ENCODE measurements at places on chromosomes 12 and 14. TPM values are rescaled to one million over a fixed set of nuclear protein-coding genes. Genes with fewer than 3 reads are reported as not detected.
A peak's percentile ranks its signal among the peaks of the same experiment; 100 is the strongest.

- no peak for DNase-seq
These were observed 377.5 kb downstream of the DIO2 start for GRCh38 chr14:79833781-79834180.

DNA sequence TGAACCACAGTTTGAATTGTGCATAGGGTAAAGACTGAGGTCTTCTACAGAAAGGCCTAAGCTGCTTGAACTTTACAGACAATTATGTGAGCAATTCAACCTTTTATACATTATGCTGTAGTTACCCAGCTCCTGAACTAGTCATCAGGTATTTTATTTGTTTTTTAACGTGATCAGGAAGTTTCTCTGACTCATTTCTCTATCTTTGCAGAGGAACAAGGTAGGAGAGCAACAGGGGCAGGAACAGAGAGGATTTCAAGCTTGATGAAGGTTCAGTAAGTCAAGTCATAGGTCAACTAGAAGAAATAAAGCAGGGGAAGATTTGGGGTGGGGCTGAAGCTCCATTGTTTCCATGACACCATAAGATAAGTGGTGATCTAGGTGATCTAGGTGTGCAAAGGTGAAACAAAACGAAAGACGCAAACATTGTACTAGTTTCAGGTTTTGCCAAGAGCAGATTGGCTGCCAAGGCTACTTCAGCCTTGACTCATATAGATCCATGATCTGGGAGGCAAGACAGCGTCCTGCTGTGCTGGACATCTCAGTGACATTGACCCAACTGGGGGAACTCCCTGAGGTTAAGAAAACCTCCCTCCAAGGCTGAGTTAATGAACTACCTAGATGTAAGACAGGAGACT, 198.1 kb downstream of the DAD1 start:
- no peak for DNase-seq

The FAIM2 gene
- 2.3 TPM for total RNA-seq

The RDH16 gene
- total RNA-seq: 0.18 TPM

DNA sequence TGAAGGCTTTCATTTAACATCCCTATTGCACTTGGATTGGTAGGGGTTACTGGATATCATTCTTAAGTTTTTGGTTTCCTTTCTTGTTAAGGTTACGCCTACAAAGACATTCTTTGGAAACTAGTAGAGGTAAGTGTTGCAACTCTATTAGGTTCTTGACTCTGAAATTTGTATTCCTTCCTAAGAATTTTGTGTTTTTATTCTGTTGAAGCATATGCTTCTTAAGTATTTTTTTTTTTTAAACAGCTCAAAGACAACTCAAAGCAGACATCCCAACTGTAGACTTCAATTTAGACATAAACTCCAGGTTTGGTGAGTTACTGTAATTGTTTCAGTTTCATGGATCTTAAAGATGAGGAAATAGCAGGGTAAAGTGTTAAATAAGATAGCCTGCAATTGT, 1.1 kb upstream of the RBMS2 start:
- no peak for DNase-seq

The C12orf54 gene
- total RNA-seq: not detected

- DNase-seq: no peak
These were observed 45.4 kb upstream of the EPS8 start for GRCh38 chr12:15834575-15834974.

The RBP5 gene
- 2.8 TPM for total RNA-seq

The MYF6 gene
- total RNA-seq: not detected

DNA sequence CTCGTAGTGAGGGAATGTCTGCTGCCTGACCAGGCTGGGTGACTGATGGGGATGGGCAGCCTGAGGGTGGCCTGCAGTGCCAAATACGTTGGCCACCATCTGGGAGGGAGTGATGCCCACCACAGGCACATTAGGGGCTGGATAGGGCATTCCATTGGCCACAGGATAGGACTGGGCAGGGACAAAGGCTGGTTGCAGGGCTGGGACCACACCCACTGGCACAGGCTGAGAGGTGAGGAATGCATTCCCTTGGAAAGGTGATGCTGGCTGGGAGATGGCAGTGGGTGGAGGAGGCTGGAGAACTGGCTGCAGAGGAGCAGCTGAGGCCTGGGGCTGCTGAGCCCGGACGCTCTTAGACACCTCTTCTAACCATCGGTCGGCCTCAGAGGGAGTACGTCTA, 39.5 kb downstream of the PAPLN start:
- DNase-seq: no peak

DNA sequence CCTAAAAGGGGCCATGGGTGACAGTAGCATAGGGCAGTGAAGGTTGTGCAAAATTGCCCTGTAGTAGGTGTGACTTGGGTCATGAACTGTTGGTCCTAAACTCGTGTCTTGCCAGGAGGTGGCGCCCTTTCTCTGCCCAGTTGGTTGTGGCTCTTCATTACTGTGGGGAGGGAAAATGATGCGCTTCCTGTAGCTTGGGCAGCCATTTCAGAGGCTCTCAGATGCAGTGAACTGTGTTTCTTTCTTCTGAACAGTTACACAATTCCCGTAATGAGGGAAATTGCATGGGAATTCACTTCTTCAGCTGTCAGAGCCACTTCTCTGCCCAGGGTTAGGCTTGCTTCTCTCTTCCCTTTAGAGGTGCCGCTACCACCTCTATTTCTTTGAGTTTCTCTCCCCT, 148.1 kb upstream of the NRXN3 start:
- peak; percentile 73 for DNase-seq

- DNase-seq: no peak
These were observed 40.6 kb downstream of the ANO2 start for GRCh38 chr12:5904441-5904840.

DNA sequence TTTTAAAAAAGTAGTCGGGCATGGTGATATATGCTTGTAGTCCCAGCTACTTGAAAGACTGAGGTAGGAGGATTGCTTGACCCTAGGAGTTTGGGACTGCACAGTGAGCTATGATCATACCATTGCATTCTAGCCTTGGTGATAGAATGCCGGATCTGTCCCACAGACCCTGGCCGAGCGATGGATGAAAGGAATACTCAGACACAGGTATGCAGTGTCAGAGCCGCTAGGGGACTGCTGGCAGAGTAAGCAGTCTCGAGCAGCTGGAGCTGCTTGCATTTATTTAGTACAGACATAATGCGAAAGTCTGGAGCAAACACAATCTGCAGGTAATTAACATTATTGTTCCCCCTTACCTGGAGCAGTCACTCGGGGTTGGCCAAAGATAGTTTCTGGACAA, 18.6 kb downstream of the AICDA start:
- DNase-seq: no peak

DNA sequence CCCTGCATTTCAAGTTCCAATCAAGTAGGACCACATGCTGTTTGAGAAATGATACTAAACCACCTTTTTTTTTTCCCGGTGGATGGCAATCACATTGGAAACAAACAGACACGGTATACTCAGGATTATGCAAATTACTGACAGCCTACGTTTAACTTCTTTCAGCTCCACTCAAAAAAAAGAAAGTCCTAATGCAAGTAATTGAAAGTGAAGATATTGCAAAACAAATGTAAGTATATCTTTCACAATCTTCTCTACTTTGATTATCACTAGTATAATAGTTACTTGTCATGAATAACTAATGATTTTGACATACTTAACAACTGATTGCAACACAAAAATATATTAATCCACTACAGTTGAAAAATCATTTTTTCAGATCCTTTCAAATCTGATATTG, 2.6 kb upstream of the OSBPL8 start:
- no peak for DNase-seq

DNA sequence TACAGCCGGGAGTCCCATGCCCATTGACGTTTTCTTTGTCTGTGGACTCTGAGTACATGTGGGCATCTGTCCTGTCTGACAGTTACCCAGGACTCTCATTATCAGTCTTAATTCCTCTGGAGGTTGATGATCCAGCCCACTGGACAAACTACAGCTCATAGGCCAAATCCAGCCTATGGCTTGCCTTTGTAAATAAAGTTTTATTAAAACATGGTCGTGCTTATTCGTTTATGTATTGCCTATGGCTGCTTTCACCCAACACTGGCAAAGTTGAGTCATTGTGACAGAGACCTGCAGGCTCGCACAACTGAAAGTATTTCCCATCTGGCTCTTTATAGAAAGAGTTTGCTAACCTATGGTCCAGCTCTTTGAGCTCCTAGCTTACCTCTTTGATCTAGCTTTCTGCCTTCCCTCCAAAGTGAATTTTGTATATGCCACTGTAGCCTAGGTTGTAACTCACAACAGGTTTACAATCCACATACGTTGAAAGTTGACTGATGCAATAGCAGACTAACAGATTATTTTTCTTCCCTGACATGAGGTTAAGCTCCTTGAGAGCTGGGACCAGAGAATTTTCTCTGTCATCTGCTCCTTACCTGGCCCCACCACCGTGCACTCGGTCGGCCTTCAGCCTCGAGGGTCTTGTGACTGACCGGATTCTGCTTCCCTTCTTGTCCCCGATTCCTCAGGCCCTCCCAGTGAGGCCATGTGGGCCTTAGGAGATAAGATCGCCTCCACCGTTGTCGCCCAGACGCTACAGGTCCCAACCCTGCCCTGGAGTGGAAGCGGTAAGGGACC, 57.3 kb downstream of the ACACB start:
- DNase-seq: no peak

GRCh38 chr14:52380294-52380693, 66.2 kb downstream of the PTGER2 start:
- DNase-seq: no peak

DNA sequence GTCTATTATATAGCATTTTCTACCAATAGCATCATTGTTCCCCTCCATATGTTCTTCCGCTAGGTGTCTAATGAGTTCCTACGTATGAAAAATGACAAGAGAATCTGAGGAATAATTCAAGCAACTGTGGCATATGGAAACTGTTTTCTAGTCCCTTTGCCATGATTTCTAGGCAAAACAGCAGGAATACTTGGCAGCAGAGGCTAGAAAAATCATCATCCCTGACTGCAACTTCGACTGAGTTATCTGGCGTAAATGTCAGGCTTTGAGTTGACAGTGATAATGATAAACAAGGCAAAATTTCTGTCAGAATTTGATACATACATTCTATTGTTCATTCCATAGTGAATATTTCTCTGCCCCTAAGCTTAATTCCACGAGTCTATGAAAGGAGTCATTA, 572.8 kb upstream of the USP15 start:
- DNase-seq: no peak

DNA sequence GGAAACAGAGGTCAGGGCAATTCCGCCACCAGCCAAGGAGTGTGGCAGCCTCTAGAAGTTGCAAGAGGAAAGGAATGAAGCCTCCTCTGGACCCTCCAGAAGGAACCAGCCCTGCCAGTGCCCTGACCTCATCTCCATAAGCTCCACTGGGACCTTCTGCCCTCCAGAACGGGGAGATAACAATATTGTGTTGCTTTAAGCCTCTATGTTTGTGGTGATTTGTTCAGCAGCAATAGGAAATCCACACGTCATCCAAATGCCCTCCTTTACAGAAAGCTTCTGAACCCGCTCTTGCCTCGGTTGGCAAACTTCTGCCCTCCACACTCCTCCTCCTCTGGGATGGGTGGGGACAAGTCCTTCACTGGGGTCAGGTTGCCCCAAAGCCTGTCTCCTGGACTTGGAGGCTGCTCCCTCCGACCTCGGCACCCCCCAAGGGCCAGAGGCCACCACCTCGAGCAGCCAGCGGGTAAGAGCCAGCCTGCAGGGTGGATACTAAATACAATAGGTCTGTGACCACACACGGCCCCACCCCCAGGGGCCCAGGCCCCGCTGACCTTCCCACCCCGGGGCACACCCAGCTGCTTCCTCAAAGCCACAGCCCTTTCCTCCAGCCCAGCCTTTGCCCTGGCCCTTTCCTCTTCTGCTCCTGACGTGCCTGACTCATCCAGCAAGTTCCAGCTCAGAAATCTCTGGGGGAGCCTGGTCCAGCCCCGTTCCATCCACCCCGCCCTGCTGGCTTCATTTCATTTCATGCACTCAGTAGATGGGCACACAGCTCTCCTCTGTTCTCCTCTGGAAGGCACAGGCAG, 58.7 kb upstream of the NCOR2 start:
- peak; percentile 94 for DNase-seq

DNA sequence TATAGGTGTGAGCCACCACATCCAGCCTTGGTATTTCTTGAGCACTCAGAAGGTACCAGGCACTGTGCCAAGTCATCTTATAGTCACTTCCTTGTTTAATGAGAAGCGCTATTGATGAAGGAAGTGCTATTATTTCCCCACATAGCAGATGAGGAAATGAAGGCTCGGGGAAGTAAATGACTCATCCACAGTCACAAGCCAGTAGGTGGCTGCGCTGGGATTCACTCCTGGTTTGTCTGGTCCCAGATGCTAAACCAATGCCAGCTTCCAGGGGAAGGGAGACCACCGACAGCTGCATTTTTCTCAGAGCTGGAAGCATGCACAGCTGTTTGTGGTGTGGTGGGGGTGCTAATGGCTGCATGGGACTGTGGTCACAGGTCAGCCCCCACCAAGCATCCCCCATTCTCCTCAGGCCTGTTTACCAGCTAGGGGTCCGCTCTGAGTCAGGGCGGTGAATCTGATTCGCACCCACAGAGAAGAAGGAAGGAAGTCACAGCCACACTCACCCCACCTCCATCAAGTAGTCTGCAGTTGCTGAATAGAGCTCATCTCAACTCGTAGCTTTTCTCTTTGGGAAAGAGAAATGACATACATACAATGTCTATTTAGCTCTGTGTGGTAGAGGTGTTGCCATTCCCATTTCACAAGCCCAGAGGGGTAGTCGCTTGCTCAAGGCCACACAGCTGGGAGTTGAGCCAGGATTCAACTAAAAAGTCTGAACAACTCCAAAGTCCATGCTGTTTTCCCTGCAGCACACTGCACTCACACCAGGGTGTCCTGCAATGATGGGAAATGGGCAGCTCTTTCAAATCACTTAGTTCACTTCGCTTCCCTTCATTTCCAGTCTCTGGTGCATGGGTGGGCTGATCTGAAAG, 6.3 kb upstream of the LTBP2 start:
- DNase-seq: no peak
